Endodermal cell (in vitro differentiated cells): ENCODE measurements at places on chromosomes 7 and 10. TPM values are rescaled to one million over a fixed set of nuclear protein-coding genes. Genes with fewer than 3 reads are reported as not detected.

ZNF479 gene
- not detected in 3 replicates for total RNA-seq

- no peaks in the 10 kb centered on the region for H3K27me3 ChIP-seq
- H3K4me3 ChIP-seq, result no peak overlapping the region
- H3K27ac ChIP-seq, result peak overlapping the region; percentile 88
- peaks cover 23% of the 10 kb centered on the region for H3K4me1 ChIP-seq
- no peak for DNase-seq
Measured at GRCh38 chr10:20993830-20994527, 96.9 kb upstream of the NEBL start.

IGFBP3 gene
- 6.5 to 20.3 TPM (median 19.4 TPM) in 3 replicates for total RNA-seq

DNA sequence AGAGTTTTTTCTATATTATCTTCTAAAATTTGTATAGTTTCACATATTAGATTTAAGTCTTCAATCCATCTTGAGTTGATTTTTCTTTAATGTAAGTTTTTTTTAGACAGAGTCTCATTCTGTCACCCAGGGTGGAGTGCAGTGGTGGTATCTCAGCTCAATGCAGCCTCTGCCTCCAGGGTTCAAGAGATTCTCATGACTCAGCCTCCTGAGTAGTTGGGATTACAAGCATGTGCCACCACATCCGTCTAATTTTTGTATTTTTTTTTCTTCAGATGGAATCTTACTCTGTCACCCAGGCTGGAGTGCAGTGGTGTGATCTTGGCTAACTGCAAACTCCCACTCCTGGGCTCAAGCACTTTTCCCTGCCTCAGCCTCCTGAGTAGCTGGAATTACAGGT is 143.4 kb upstream of the ZNF92 start:
- peaks cover 25% of the 10 kb centered on the region for H3K4me1 ChIP-seq
- DNase-seq, result no peak
- H3K4me3 ChIP-seq, result no peak overlapping the region
- H3K27me3 ChIP-seq, result no peaks in the 10 kb centered on the region

GLCCI1 gene
- 44.3 to 49.7 TPM (median 44.6 TPM) in 3 replicates for total RNA-seq

ELAPOR2 gene
- total RNA-seq, result 67.2 to 130 TPM (median 72.1 TPM) in 3 replicates

PRPS1L1 gene
- total RNA-seq, result not detected in 3 replicates

CNPY1 gene
- total RNA-seq, result not detected in 2 replicates

GRCh38 chr7:19104811-19105210 is 12.6 kb downstream of the TWIST1 start:
- H3K36me3 ChIP-seq, result no peaks in the 10 kb centered on the region
- no peak for DNase-seq
- H3K4me1 ChIP-seq, result no peaks in the 10 kb centered on the region

GRCh38 chr10:70266701-70267100 is 17.1 kb downstream of the NPFFR1 start:
- no peak for DNase-seq
- H3K27ac ChIP-seq, result no peak overlapping the region
- no peak overlapping the region for H3K4me3 ChIP-seq
- no peaks in the 10 kb centered on the region for H3K27me3 ChIP-seq
- H3K4me1 ChIP-seq, result no peaks in the 10 kb centered on the region

DNA sequence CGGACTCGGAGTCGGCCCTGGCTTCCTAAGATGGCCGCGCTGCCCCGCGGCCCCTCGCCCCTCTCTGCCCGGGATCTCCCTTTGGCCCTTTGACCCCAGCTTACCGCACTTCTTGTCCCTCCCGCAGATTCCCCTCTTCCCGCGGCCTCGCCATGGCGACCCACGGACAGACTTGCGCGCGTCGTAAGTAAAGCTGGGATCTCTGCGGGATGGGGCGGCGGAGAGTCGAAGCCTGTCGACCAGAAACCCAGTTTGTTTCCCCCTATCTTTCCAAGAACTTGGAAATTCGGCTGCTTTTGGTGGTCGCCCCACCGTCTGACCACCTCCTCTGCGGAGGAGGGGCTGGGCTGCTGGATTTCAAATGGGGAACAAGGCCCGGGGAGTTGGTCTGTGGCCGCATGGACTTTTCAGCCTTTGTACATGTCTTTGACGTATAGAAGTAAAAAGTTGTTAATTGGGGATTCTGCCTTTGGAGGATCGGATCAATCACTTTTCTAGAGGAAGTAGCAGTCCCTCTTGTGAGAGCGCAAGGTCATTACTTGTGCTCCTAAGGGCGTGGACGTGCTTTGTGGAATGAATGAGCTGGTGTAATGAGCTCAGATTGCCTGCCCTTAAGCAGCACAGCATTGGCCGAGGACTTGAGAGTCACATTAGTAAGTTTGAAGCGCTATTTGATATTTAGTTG is 553 bp downstream of the VDAC2 start:
- H3K27ac ChIP-seq, result peak overlapping the region; percentile 100
- peak overlapping the region; percentile 98 for H3K4me3 ChIP-seq
- DNase-seq, result peak; percentile 57
- H3K4me1 ChIP-seq, result peaks cover 12% of the 10 kb centered on the region

- no peak overlapping the region for H3K4me3 ChIP-seq
- no peaks in the 10 kb centered on the region for H3K36me3 ChIP-seq
- no peaks in the 10 kb centered on the region for H3K27me3 ChIP-seq
- H3K27ac ChIP-seq, result no peak overlapping the region
- no peak for DNase-seq
- H3K4me1 ChIP-seq, result no peaks in the 10 kb centered on the region
Measured at GRCh38 chr10:12733271-12733670, 268.2 kb downstream of the CCDC3 start.

NOS3 gene
- total RNA-seq, result 2.3 and 2.5 TPM in 2 replicates

- H3K4me1 ChIP-seq, result peaks cover 25% of the 10 kb centered on the region
- no peak overlapping the region for H3K27ac ChIP-seq
- H3K4me3 ChIP-seq, result peak overlapping the region; percentile 97
- peaks cover 65% of the 10 kb centered on the region for H3K27me3 ChIP-seq
- peaks cover 28% of the 10 kb centered on the region for H3K36me3 ChIP-seq
Measured at GRCh38 chr10:8056871-8057331, 2.4 kb downstream of the GATA3 start.

DNA sequence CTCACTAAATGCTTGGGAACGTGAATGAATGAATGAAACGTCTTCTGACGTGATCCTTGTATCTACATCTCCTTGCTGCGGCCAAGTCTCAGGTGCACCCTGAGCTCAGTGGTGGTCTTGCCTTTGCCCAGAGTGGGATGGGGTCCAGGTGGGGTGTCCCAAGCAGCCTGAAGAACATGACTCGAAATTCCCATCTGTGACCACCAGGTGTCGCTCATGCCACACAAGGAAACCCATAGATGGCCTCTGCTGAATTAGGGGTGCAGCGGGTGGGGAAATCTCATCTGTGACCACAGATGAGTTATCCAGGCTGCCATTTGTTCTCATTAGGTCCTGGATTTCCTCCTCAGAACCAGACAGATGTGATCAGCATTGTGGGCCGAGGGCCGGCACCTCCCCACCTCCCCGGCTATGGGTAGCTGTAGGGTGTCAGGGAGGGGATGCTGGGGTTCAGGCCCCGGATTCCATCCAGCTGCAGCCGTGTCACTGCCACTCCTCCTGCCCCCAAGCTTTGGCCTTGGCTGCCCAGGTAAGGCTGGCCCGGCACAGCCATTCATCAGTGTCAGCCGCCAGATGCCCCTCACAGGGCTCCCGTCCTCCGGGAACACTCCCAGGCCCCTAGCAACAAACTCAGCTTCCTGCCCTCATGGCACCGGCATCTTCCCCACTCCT is 21.0 kb upstream of the GNA12 start:
- no peak overlapping the region for H3K27ac ChIP-seq
- H3K4me1 ChIP-seq, result no peaks in the 10 kb centered on the region
- H3K4me3 ChIP-seq, result no peak overlapping the region
- peak; percentile 90 for DNase-seq

TSPAN13 gene
- 41.1 to 52.5 TPM (median 51.2 TPM) in 3 replicates for total RNA-seq

PVRIG gene
- not detected in 3 replicates for total RNA-seq

GRCh38 chr10:27527666-27528295 is 23.7 kb downstream of the RAB18 start:
- peaks cover 20% of the 10 kb centered on the region for H3K36me3 ChIP-seq
- no peak overlapping the region for H3K27ac ChIP-seq
- DNase-seq, result no peak
- no peaks in the 10 kb centered on the region for H3K27me3 ChIP-seq
- no peaks in the 10 kb centered on the region for H3K4me1 ChIP-seq
- no peak overlapping the region for H3K4me3 ChIP-seq

GRCh38 chr7:30019960-30020359 is 6.5 kb downstream of the FKBP14 start:
- H3K4me1 ChIP-seq, result no peaks in the 10 kb centered on the region
- peaks cover 41% of the 10 kb centered on the region for H3K36me3 ChIP-seq
- no peak overlapping the region for H3K4me3 ChIP-seq
- no peaks in the 10 kb centered on the region for H3K27me3 ChIP-seq

DNA sequence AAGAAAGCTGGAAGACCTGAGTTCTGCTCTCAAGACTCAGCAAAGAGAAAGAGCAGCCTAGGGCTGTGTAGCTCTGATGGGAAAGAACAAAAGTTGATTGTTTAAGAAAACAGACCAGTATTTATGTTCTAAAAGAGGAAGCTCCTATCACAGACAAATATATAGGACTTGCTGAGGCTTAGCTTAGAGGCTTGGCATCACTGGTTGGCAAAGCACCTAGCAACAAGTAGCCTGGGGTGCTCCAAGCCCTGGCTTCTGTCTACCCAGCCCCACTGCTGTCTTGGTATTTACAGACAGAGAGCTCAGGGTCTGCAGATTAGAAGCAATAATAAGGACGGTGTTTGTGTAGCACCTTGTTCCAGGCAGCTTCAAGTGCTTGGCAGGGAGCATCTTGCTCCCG is 36.9 kb upstream of the CCDC3 start:
- no peaks in the 10 kb centered on the region for H3K36me3 ChIP-seq
- H3K4me3 ChIP-seq, result no peak overlapping the region
- no peaks in the 10 kb centered on the region for H3K4me1 ChIP-seq
- no peak overlapping the region for H3K27ac ChIP-seq

GRCh38 chr7:4733936-4734528 is 41.4 kb upstream of the AP5Z1 start:
- H3K4me1 ChIP-seq, result peaks cover 7% of the 10 kb centered on the region
- H3K27me3 ChIP-seq, result no peaks in the 10 kb centered on the region
- H3K27ac ChIP-seq, result no peak overlapping the region
- DNase-seq, result no peak
- H3K4me3 ChIP-seq, result no peak overlapping the region

DNA sequence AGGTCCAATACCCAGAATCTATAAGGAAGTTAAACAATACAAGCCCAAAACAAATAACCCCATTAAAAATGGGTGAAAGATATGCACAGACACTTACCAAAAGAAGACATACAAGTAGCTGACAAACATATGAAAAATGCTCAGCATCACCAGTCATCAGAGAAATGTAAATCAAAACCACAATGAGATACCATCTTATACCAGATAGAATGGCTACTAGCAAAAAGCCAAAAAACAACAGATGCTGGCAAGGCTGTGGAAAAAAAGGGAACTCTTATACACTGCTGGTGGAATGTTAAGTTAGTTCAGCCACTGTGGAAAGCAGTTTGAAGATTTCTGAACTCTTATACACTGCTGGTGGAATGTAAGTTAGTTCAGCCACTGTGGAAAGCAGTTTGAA is 331.1 kb downstream of the KIF20B start:
- no peaks in the 10 kb centered on the region for H3K27me3 ChIP-seq
- DNase-seq, result no peak
- no peak overlapping the region for H3K27ac ChIP-seq
- no peaks in the 10 kb centered on the region for H3K4me1 ChIP-seq

GRCh38 chr7:123784263-123784662 is 35.5 kb upstream of the WASL start:
- H3K27me3 ChIP-seq, result no peaks in the 10 kb centered on the region
- no peak overlapping the region for H3K4me3 ChIP-seq
- peaks cover 3% of the 10 kb centered on the region for H3K4me1 ChIP-seq

DNA sequence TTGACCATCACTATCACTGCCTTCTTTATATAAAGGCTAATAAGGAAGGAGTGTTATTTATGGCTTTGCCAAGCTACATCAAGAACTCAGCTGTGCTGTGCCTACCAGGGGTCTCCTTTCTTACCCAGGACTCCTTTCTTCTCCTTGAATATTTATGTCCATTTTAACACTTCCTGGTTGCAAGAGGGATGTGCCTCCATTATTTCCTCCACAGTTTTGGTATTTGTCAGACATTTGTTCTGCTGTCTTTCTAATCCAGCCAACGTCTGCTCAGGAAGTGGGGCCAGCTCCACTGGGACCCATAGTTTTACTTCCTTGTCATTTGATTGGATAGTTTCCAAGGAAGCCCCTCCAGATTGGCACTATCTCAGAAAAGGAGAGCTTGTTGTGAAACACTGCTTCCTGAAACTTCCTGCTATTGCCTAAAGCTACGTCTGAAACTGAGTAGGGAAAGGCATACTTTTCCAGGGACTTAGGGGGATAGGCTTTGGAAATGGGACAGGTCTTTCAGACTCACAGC is 6.6 kb upstream of the STRIP2 start:
- H3K4me1 ChIP-seq, result peaks cover 3% of the 10 kb centered on the region
- DNase-seq, result no peak
- no peak overlapping the region for H3K27ac ChIP-seq

CAV1 gene
- 8.8 and 9.4 TPM in 2 replicates for total RNA-seq

HOXA11 gene
- not detected in 2 replicates for total RNA-seq

GRCh38 chr10:112895292-112895691 is 54.8 kb upstream of the TCF7L2 start:
- H3K27ac ChIP-seq, result no peak overlapping the region
- no peaks in the 10 kb centered on the region for H3K27me3 ChIP-seq
- H3K4me1 ChIP-seq, result peaks cover 8% of the 10 kb centered on the region
- no peaks in the 10 kb centered on the region for H3K36me3 ChIP-seq
- no peak for DNase-seq

TMEM213 gene
- not detected in 3 replicates for total RNA-seq

DNA sequence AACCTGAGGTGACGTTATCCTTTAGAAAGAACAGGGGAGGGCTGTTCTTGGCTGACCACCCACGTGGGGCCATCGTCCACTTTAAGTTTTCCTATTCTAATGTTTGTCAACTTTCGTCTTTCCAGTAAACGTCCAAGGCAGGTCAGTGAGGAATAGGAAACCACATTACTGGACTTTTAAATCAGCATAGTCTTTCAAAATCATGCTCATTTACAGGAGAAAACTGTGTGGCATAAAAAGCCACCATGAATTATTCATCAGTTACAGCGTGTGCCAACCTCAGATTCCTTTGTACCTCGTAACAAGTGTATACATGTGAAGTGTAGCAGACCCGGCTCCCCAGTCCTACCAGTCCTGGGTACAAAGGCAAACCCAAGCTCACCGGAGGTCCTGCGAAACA is 25.1 kb upstream of the ABLIM1 start:
- no peak for DNase-seq
- H3K27me3 ChIP-seq, result no peaks in the 10 kb centered on the region
- no peak overlapping the region for H3K27ac ChIP-seq

- H3K27me3 ChIP-seq, result peaks cover 53% of the 10 kb centered on the region
- DNase-seq, result peak; percentile 93
- H3K4me1 ChIP-seq, result no peaks in the 10 kb centered on the region
- no peaks in the 10 kb centered on the region for H3K36me3 ChIP-seq
Measured at GRCh38 chr7:117119192-117119924, 166.1 kb downstream of the ST7 start.

GPR15LG gene
- total RNA-seq, result not detected in 3 replicates

DNA sequence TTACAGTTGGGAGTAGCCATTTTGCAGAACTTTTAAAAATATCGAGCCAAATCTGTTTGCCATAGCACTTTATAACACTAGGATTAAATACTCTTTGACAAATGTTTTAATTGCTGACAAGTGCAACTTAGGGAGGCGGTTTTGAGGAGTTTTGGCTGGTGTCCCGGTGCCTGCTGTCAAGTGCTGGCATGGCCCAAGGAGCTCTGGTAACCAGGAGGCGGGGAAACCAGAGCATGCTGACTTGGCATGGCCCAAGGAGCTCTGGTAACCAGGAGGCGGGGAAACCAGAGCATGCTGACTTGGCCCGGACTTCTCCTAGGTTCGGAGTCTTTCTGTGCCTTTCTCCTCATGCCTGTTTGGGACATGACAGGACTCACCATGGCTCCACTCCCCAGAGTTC is 30.8 kb upstream of the ZNF32 start:
- no peak for DNase-seq
- no peaks in the 10 kb centered on the region for H3K4me1 ChIP-seq
- H3K36me3 ChIP-seq, result no peaks in the 10 kb centered on the region

OR9A2 gene
- not detected in 2 replicates for total RNA-seq
